ENCODE measurements at places on chromosomes 11 and 22.

- no peak for DNase-seq
These were observed 31.6 kb upstream of the CCND1 start for GRCh38 chr11:69609351-69609750.

GRCh38 chr11:8652140-8652539 is 30.3 kb downstream of the TRIM66 start:
- DNase-seq = no peak

- DNase-seq = no peak
These were observed 3.1 kb upstream of the LGALS1 start for GRCh38 chr22:37672206-37672919.

GRCh38 chr11:21566521-21567117 is 626.3 kb upstream of the ANO5 start:
- no peak for DNase-seq

DNA sequence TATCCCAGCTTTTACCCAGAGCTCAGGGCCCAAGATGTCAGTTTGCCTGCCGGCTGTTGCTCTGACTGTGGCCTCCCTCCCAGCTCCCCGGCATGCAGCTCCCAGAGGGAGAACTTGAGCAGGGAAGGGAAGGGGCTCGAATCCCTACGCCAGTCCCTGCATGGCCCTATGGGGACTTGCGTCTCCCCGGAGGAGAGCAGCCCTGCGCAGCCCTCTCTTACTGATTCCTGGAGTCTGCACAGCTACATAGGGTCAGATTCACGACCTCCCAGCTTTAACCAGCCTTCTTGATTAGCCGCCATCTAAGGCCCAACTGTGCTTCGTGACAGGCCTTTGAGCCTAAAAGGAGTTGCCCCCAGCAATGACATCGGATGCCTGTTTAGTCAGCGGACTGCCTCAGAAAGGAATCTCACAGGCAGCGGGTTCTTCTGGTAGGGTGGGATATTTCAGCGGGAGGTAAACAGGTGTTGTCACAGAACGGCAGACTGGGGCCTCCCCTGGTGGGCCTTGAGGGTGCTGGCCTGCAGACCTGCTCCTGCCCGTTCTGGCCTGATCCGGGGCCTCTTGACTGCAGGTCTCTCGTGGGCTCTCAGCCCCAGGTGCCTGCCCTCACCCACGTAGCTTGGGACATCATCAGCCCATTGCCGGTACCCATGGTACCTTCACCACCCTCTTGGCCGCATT is 43.8 kb upstream of the KCNQ1OT1 start:
- no peak for DNase-seq

DNA sequence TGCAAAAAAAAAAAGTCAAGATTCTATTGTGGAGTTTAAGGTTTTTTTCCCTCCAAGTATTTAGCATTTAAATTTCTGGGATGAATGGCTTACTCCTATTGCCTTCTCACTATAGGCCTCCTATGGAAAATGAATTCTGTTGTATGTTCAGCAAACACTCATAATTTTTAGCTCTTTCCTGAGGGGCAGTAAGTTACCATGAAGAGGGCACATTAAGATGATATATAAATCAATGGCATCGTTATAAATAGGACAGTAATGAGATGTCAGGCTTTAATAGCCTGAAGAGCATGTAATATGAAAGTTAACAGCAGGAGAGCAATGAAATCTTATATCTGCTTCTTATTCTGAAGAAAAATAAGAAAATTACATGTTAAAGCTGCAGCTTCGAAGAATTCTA is 32.9 kb downstream of the C11orf87 start:
- no peak for DNase-seq

DNA sequence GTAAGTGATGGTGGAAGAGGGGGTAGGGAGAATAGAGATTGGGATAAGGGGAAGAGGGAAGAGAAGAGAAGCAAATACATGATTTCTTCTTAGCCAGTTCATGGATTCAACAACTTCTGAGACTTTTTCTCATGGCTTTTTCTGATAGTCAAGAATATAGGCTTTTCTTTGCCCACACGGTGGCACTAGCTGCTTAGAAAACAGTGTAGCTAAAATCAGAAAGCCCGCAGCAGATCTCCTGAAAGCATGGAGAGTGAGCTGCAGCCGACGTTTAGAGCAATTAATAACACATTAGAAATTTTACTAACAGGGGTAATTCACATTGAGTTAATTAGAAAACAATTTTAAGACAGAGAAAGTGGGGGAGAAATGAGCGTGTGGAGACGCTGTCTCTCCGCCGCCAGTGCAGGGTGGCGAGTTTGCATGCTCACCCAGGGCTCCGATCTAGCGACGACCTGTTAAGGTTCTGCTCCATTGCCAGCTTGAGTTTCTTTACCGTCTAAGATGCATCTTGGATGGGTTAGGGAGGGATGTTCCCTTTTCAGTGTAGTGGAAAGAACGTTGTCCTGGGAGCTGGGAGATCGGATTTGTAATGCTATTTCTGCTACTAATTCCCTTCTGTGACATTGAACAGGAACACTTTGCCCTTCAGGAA is 3.3 kb upstream of the RAG1 start:
- DNase-seq = peak; percentile 82

GRCh38 chr22:19666673-19667593 is 47.4 kb upstream of the SEPTIN5 start:
- no peak for DNase-seq

DNA sequence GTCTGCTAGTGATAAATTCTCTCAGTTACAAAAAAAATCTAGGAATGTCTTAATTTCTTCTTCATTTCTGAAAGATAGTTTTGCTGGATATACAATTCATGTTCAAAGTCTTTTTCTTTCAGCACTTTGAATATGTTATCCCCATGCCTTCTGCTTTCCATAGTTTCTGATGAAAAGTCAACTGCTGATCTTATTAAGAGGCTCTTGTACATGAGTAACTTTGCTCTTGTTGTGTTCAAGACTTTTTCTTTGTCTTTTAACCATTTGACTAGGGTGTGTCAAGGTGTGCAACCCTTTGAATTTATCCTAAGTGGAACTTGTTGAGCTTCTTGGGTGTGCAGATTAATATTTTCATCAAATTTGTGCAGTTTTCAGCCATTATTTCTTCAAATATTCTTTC is 22.1 kb upstream of the ACCSL start:
- DNase-seq = no peak

GRCh38 chr22:45418056-45418769 is 4.7 kb downstream of the RIBC2 start:
- no peak for DNase-seq

DNA sequence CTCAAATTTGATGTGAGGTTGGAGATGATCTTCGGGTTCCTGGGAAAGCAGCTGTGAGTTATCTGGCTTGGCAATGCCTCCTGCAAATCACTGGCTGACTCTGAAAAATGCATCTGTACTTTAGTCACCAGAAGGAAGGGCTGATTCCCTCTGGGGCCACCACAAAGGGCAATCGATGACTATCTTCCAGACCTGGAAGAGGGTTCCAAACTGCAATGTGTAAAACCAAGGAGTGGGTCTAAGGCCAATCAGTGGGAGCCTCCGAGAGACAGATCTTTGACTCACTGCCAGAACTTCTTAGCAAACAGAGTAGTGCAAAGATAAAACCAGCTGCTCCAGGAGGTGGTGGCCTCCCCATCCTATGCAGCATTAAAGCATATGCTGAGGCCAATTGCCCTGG is 29.1 kb upstream of the PAK1 start:
- no peak for DNase-seq

DNA sequence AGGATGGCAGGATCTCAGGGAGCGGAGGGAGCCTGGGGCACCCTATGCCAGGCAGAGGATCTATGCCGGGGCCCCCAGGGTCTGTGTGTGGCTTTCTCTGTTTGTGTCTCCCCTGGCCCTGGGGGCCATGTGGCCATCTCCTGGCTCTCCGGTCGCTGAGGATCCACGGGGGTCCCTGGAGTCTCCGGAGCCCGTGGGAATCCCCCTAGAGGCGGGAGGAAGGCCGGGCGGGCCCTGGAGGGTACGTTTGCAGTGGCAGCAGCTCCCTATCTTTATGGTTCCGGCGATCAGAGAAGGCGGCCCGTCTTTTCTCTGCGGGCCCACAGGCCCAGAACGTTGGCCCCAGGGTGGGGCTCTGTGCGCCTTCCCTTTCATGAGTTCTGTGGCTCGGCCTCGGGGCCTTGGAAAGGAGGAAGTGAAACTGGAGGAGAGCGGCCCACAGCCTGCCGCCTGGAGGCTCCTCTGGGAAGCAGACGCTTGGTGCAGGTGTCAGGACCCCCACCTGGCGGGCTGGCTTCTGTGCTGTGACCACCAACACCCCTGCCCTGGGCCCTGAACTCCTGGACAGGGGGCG is 82.1 kb downstream of the KCNQ1 start:
- peak; percentile 4 for DNase-seq

DNA sequence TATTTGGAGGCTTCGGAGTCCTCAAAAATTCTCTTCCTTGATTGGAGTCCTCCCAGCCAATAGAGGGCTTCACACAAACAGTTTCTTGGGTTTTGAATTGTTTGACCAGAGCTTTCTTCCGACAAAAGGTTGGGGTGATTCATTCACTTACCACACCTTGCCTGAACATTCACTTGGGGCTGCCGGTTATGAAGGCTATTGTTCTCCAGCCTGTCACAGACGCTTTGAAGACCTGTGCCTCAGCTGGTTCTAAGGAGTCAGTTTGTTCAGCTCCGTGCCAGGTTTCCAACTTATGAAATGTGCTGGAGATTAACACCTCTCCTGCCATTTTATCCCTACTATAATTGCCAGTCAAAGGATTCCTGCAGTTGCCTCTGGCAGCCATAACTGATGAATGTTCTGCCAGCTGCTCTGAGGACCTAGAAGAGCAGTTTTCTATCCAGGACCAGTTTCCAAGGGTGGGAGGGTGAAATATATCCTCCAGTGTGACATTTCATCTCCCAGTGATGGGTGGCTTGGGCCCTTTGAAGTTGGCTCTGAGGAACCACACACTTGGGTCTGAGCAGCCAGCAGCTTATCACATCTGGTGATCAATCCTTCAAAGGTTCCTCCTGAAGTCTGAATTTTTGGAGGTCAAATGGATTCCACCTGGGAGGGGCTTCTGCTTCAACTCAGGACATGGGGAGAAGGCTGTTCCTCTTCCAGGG is 31.4 kb downstream of the LIMK2 start:
- DNase-seq = no peak

DNA sequence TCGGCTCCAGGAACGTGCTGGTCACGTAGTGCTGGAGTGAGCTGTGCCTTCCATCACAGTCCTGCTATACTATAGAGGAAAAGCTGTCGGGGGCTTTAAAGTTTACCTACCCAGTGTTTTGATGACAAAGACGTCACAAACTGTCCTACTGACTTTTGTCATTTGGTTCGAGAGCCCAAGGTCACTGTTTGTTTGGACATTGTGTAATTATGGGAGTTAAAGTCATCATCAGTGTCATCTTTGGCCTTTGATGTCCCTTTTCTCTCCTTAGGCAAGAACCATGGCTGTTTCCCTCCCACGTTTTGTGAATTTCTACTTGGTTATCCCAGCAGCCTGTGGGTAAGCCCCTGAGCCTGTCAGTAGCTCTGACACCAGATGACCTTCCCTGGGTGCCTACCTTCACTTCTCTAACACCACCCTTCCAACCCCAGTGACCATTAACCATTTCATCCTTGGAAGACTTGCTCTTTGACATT is 59.3 kb downstream of the SLC1A2 start:
- DNase-seq = no peak

DNA sequence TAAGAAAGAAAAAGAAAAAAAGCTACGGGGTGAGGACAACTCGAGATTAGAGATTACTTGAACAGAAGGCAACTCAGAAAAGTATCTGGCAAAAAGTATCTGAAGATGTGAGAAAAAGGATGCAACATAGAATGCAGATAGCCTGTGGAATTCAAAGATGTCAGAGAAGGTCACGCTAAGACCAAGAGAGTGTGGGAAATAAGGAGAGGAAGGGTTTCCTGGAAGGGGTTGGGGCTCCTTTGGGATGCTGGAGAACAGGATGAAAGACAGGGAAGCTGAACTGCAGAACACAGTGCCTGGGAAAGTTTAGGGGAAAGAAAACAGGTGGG is 1.2 kb downstream of the GUCY1A2 start:
- DNase-seq = no peak

DNA sequence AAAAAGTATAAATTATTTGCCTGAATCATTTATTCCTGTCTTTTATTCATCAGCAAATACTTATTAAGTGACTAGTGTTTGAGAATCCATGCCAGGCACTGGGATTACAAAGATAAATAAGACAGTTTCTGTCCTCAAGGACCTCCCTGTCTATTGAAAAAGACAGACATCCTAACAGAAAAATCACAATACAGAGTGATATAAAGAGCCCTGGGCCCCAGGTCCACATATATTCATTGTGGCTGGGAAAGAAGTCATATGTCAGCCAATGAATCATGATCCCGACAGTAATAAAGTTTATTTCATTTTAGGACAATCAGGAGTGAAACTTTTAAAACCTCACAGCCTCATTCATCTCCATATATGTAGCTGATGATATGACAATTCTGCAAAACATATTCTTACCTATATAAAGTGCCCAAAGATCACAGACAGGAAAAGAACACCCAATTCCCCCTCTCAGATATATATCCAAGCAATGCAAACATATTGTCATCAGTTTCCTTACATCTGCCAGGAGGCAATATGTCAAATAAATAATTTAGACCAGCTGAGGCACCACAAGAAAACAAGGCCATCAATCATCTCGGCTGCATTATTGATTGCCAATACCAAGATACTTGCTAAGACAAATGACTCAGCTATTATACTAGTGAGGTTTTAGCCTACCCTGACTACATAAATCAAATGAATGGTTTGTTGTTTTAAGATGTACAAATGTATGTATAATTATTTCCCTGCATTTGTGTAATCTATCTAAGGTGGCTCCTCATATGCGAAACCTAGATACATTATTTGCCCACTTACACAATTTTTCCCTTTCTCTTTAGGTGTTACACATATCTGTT is 590.9 kb upstream of the API5 start:
- no peak for DNase-seq

DNA sequence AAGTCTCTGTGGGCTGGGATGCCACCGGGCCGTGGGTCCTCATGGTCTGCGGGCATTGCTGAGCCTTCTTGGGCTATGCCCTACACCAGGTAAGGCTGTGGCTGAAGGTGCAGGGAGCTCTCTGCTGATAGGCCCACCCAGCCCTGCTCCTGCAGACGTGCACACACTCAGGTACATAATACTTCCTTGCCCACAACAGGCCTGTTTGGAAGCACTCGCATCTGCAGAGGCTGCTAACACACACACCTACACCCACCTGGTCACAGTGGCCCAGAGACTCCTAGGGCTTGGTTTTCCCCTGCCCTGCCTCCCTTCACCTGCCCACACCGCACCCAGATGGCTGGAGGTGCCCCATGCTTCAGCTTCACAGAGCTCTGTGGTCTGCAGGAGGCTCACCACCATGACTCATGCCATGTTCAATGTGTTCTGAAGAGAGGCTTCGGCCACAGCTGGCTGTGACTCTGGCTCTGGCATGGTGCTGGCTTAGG is 72.8 kb upstream of the KCNQ1OT1 start:
- DNase-seq = no peak

GRCh38 chr22:23613193-23613972 is 18.7 kb downstream of the DRICH1 start:
- DNase-seq = no peak

GRCh38 chr22:50306753-50307749 is at the start of gene PLXNB2:
TSS of gene PLXNB2 (minus strand) at chr22:50307646. CDS start at chr22:50290584, 17,062 bp downstream.
- DNase-seq = peak; percentile 87

All from midbrain (tissue), 1 donor.